ENCODE measurements at places on chromosomes 4 and X.

GRCh38 chr4:143083756-143084472, 100.8 kb upstream of the USP38 start:
- DNase-seq, result no peak

DNA sequence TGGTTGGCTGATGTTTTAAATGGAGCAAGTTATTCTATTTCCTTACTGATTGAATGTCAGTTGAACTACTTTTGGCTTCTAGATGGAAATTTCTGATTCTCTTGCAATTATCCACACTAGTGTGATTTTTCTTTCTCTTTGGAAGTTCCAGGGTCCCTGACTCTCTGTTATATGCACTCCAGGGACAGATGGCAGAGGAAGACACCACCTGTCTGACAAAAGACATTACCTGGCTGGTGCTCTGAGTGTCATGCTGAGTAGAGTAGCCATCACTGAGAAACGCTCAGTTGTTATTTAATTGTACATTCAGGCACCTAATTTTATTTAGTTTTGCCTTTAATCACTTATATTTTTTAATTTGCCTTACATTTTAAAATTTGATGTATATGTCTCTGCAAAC, 105.4 kb upstream of the TLL1 start:
- no peak for DNase-seq

DNA sequence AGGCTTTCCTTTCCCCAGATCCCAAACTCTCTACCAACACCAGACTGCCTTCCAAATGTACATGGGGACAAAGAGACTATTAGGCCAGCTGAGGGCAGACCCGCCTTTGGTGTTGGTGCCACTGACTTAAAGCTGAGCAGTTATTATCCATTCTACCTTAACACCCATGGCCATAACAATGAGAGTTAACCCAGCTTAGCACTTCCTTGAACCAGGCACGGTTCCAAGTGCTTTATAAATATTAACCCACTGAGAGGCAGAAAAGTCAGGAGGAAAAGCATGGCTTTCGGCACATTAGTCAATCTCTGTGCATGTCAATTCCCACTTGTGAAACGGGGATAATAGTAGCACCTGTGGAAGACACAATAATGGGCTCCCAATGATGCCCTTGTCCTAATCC, 243.1 kb upstream of the ANXA3 start:
- DNase-seq, result no peak

DNA sequence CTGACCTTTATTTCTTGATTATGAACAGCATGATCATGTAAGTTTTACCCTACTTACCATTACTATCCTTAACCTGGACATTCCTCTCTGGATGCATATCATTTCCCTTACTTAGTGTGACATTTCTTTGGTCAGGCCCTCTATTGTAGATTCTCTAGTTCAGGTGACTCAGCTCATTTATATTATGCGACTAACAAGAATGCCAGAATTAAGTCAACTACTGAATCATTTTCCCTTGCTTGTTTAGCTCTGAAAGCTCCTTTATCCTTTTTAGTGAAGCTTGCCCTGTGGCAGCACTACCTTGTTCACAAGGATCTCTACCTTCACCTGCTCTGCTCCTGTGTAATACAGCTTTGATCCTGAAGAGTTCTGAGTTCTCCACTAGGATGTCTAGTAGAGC, 15.1 kb upstream of the UGT2B17 start:
- no peak for DNase-seq

Data from islet precursor cell (in vitro differentiated cells).